ENCODE measurements at places on chromosomes 7 and 10.

GRCh38 chr10:46077731-46078413 is 31.8 kb upstream of the MSMB start:
- DNase-seq: no peak

- DNase-seq: no peak
Observed at GRCh38 chr7:136664537-136664936, 203.9 kb upstream of the CHRM2 start.

GRCh38 chr10:6148251-6148701 is 54.5 kb upstream of the PFKFB3 start:
- DNase-seq: no peak

GRCh38 chr7:2873686-2874551 is 29.8 kb upstream of the GNA12 start:
- no peak for DNase-seq

- DNase-seq: no peak
Observed at GRCh38 chr10:53841483-53842145, 959.4 kb downstream of the PCDH15 start.

DNA sequence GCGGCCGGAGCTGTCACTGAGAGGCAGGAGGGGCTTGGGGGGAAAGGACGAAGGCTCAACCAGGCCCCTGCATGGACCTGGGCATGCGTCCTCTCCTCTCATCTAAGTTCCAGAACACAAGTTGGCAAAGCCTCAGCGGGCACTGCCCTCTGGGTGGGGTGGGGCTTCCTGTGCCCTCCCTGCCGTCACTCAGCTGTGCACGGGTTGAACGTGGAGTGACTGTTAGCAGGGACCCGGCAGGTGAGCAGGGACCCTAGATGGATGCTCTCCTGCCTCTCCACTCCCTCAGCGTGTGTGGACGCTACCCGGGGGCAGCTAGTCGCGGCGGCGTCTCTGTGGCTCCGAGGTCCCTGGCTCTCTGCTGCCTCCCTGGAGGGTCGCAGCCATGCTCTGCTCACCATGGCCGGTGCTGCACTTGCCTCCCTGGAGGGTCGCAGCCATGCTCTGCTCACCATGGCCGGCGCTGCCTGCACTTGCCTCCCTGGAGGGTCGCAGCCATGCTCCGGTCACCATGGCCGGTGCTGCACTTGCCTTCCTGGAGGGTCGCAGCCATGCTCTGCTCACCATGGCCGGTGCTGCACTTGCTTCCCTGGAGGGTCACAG is 36.4 kb upstream of the TTYH3 start:
- no peak for DNase-seq

DNA sequence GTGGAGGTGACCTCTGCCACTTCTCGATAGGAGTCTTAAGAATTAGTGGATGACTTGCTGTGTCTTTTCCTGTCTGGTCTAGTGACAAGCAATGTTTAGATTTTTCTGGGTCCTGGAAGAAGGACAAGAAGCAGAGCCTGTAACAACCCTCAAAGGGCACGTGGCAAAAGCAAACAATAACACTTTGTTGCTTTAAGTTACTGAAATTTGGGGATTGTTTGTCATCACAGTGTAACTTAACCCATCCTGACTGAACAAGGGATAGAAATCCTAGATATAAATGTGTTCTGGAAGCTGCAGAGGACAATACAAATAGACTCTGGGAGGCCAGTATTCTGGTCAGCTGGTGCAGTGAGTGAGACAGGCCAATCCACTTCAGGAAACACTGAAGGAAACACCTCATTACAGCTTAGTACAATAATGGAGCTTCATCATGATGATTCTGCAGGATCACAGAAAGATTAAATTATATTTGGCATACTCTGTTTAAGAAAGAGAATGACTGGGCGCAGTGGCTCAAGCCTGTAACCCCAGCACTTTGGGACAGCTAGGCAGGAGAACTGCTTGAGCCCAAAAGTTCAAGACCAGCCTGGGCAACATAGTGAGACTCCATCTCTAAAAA is 23.3 kb downstream of the ENKUR start:
- no peak for DNase-seq

- no peak for DNase-seq
Observed at GRCh38 chr10:74290708-74291107, 139.7 kb downstream of the ADK start.

- DNase-seq: no peak
Observed at GRCh38 chr7:130322615-130323014, 22.0 kb upstream of the CPA5 start.

- DNase-seq: no peak
Observed at GRCh38 chr10:37434091-37434490, 308.7 kb downstream of the ANKRD30A start.

- DNase-seq: no peak
Observed at GRCh38 chr7:135919071-135919841, 57.9 kb downstream of the MTPN start.

DNA sequence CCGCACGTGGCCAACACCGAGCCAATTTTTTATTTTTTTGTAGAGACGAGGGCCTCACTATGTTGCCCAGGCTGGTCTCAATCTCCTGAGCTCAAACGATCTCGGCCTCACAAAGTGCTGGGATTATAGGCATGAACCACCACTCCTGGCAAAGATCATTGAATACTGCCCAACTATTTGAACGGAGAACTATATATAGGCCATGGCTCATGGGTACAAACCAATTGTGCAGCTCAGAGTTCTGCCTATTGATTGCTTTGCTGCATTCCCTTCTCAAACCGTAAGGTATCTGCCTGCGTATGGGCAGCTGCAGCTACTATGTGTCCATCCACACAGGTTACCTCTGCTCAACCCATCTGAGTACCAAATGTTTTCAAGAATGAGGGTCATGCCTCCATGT is 9.7 kb upstream of the SLC25A16 start:
- DNase-seq: no peak

DNA sequence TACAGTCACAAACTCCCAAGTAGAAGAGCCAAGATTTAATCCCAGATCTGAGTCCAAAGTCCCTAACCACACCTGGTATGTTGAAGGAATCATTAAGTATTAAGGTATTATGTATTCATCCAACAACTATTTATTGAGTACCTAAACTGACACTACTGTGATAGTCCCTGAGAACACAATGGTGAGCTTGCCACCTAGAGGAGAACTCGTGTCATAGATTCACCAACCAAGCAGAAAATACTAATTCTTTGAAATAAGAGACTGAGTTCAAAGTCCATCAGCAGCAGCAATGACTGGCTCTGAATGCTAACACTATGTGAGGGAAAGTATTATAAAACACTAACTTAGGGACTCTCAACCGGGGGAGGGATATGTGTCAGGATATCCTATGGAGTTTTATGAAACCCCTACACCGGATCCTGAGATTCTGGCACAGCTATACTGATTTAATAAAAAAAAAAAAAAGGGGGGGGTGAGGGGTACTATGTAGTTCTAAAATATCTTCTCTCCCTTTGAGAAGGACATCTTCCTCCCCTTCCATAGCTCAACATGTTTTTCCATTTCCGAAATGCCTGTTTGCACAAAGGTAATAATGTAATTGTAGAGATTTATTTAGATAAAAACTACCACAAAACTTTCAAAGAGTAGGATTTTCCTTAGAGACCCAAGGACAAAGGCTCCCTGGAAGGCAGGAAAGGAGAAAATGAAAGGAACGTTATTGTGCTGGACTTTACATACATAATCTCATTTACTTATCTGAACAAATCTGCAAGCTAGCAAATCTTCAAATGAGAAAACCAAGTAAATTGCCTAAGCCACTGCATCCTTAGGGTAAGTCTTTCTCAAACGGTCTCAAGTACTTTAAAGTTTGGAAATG is 1.6 kb downstream of the NCOA4 start:
- no peak for DNase-seq

DNA sequence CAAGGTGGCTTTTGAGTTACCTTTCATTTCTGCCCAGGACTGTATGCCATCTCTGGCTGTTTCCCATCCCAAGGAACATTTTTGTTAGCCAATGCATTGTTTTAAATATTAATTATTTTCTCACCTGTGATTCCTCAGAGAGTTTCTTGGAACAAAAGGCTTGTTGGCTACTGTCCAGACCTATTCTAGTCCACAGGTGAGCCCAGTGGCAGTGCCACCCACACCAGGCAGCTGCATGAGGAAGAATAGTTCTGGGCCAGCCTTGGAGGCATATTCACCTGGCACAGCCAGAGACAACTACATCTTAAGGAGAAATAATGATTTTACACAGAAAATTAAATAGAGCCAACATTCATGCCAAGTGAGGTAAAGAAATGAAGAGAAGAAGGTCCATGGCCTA is 123.9 kb downstream of the C1GALT1 start:
- DNase-seq: no peak

GRCh38 chr10:32751582-32751981 is 206.4 kb downstream of the ITGB1 start:
- no peak for DNase-seq

DNA sequence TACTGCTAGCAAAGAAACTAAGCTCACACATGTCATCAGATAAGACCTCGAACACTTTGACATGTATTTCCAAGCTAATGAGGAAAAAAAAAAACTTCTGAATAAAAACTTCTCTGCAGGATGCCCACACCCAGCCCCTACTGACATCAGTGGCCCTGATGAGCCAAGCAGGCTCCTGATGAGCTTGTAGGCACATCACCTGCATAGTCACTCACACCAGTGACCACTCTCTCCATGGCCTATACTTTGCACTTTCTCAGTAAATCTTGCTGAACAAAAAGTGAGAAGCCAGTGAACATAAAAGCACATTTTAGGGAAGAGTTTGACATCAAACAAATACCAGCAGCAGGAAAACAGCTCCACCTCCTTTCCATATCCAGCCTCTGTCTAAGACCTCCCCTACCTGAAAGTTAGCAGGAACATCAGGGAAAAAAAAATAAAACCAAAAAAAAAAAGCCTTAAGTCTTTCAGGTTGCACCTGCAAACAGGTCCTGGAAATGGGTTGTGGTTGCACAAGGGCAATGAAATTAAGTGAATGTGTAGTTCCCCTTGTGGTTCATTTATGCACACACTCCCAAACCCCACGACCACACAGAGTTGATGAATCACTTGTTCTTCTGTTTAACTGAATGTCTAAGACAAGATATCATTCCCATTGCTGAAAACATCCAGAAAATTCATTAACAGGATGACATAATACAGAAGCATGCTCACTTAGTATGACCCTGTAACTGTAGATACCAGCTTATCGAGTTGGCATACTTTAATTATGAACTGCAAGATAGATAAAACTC is 205.2 kb upstream of the PDE1C start:
- DNase-seq: no peak

DNA sequence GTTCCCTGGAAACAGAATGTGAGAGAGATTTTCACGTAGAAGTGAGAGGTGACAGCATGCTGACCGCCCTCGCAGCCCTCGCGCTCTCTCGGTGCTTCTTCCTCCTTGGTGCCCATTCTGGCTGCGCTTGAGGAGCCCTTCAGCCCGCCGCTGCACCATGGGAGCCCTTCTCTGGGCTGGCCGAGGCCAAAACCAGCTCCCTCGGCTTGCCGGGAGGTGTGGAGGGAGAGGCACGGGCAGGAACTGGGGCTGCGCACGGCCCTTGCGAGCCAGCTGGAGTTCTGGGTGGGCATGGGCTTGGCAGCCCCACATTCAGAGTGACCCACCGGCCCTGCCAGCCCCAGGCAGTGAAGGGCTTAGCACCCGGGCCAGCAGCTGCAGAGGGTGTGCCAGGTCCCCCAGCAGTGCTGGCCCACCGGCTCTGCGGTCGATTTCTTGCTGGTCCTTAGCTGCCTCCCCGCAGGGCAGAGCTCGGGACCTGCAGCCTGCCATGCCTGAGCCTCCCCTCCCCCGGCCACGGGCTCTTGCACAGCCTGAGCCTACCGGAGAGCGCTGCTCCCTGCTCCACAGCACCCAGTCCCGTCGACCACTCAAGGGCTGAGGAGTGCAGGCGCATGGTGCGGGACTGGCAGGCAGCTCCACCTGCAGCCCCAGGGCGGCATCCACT is 888.7 kb upstream of the ZWINT start:
- no peak for DNase-seq

DNA sequence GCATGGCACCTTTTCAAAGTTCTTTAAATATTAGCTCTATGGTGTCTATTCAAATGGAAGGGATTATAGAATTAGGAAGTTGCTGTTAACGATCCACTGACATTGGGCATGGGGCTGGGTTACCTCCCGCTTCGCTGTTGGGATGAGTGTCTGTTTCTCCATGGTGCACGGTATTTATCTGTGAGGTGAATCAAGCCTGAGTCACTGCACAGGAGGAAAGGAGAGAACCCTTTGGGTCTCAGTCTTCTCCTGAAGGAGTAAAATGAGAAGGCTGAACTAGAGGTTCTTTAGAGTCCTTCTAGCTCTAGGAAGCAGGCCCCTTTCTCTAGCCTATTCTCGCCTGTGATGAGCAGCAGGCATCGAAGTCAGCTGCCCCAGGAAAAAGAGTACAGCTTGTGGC is 7.3 kb downstream of the JCAD start:
- no peak for DNase-seq

DNA sequence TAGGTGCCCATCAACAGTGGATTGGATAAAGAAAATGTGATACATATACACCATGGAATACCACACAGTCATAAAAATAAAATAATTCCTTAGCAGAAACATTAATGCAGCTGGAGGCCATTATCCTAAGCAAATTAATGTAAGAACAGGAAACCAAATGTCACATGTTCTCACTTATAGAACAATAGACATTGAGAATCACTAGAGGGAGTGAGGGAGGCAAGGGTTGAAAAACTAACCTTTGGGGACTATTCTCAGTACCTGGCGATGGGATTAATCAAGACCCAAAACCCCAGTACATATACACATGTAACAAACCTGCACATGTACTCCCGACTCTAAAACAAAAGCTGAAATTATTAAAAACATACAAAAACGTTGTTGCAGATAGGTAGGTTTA is 222.6 kb downstream of the SEMA3E start:
- DNase-seq: no peak

DNA sequence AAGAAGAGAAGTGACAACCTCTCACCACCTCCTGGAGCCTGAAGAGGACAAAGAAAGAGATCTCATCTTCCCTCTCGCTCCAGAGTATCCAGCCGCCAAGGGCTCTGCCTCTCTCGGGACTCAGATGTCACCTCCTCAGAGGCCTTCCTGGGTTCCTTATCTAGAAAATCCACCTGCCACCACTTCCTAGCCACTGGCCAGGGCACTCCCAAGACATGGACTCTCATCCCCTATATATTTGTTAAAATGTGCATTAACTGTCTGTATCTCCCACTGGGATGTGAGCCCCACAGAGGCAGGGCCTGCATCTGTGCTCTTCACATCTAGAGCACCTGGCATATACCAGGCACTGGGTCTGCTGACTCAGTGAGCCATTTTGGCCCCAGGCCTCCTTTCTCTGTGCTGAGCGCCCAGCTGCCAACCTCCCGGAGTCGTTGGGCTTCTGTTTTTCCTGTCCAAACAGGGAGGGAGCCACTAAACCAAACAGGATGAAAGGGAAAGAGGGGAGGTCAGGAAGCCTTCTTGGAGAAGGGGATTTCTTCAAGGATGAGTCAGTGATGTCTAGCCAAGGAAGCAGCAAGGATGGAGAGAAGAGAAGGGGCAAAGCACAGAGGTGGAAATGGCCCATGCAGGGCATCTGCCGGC is 58.9 kb downstream of the KCNMA1 start:
- DNase-seq: no peak

GRCh38 chr10:102593074-102593803 is 51.0 kb upstream of the TRIM8 start:
- no peak for DNase-seq

- DNase-seq: no peak
Observed at GRCh38 chr7:141495057-141495456, 56.2 kb upstream of the AGK start.

- DNase-seq: no peak
Observed at GRCh38 chr10:85618841-85619240, 747.8 kb downstream of the GRID1 start.
